ENCODE measurements at places on chromosomes 7 and 10.

DNA sequence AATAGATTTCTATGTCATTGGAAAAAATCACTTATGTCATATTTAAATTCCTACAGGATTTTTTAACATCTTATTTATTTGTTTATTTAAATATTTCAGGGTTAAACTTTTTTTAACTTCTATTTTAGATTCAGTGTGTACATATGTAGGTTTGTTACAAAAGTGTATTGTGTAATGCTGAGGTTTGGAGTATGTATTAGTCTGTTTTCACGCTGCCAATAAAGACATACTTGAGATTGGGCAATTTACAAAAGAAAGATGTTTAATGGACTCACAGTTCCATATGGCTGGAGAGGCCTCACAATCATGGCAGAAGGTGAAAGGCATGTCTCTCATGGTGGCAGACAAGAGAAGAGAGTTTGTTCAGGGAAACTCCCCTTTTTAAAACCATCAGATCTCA is 65.4 kb downstream of the MGAM2 start:
- DNase-seq, result no peak

DNA sequence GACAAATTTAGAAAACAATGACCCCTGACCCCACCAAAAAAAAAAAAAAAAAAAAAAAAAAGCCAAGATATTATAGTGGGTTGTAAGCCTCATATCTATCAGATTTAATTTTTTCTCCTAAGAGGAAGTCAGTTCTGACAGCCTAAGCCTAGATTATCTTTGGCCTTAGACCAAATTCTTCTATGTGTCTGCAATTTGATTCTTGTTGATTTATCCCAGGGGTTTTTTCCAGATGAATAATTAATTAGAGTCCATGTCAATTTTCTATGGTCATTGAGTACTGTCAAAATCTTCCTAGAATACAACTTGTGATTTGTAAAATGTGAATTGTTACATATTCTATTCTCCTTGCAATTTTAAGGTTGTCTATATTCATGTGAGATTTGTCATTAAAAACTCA is 151.6 kb upstream of the CACNA2D1 start:
- DNase-seq, result no peak

DNA sequence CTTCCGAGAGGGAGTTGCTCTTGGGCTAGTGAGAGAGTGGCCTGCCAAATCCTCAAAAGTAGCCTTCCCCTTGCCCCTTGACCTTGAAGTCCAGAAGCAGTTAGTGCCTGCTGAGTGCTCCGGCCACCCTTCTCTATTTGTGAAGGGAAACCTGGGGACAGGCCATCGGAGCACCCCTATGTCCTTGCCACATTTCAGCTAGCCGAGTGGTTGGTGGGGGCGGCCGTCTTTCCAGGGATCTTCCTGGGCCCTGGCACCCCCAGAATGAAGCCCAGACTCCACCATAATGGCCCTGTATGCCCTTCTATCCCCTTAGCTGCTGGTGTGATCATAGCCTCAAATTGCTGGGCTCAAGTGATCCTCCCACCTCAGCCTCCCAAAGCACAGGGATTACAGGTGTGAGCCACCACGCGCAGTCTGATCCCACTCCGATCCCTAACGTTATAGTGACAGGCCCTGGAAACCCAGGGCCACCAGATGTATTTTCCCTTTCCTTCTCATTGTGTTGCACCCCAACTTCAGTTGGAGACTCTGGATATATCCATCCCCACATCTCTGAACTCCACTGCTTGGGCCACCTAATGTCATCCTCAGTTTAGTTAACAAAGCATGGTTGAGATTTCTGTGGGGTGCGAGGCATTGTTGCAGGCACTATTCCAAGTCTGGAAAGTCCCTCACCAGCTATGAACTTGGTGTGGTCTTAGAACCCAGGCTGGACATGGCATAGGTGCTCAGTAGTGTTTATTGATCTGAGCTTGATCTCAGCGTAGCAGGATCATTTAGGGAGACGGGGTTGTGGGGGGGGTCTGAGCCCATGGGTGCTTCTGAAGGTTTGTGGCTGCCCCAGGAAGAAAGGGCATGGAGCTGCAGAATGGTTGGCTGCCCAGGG is 1.6 kb downstream of the TSPAN14 start:
- DNase-seq, result no peak

DNA sequence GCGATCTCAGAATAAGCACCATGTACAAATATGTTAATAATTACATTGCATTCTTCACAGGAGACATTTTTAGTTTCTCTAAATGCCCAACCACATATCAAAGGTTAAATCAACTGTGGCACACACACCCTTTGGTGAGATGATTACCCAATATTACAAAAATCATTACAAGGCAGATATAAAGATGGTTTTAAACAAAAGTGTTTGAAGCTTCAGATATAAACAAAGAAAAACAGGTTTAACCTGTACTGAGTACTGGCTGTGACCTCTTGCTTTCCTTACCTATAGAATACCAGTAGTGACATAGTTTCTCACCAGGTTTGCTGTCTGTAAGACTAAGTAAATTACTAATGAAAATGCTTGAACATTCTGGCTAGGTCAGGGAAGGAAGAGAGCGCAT is 360.0 kb upstream of the IGFBP3 start:
- DNase-seq, result no peak

GRCh38 chr7:105768898-105769507 is 107.4 kb downstream of the ATXN7L1 start:
- no peak for DNase-seq

DNA sequence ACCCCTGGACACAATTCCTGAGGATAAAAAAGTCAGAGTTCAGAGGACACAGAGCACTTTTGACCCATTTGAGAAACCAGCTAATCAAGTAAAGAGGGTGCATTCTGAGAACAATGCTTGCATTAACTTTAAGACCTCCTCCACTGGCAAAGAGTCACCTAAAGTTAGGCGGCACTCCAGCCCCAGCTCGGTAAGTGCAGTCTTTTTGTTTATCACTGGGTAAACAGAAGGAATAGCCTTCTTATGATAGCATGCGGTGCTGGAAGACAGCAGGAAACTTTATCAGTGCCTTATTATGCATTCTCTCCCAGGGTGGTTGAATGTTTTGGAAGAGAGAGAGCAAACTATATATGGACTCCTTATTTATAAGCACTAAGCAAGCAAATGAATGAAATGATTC is 130.5 kb downstream of the CDK14 start:
- no peak for DNase-seq

DNA sequence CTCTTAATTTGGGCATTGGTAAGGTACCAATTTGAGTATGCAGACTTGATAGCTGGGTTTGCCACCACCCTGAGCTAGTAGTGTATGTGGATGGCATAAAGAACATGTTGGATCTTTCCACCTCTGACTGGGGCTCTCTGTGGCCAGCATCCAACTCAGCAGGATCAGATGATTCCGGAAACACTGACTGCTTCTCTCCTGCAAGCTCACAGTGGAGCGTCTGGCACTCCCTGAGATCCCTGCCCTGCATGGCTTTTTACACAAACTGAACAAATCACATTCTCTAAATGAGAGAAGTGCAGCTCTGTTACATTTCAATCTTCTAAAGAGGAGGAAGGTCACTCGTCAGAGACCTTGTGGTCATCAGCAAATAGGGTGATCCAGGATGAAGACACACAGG is 1057.5 kb downstream of the NRG3 start:
- DNase-seq, result no peak

DNA sequence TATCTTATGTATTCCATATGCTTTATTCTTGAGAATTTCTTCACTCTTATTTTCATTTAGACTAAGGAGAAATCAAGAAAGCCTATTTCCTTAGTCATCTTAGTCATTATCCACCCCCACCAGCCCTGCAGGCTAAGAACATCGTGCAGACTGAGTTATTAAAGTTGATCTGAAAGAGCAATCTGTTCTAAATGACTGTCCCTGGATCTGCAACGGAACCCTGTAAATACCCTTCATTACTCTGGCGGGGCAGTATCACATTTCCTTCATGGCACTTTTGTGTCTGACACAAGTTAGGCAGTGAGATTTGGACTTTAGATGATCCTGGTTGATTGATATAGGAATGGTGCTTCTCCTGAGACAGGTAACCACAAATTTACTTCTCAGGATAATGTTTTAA is 3.5 kb upstream of the MYPN start:
- no peak for DNase-seq

DNA sequence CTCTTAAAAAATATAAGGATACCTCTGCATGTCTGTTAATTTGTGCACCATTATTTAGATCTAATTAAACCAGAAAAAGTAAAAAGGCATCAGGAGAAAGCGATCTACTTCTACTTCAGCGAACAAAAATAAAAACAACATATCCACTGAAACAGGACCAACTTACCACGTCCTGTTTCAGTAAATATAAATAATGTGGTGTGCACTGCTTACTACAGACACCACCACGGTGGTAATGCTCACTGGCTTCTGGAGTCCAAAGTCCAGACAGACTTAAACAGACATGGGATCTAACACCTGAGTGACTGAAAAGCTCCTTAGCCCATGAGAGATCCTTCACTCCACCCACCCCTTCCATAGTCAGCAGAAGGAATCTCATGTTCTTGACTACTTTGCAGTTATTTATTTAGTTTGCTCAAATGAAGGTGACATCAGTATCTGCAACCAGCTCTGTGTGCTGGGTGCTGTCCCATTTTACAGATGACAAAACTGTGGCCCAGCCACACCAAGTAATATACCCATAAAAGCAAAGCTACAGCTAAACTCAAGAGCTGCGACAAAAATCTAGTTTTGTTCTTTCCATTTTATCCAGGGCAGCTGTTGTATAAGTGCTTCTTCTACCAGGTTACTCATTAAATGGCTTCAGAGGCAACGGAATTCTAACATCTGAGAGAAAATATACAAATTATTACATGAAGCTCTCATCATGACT is 62.1 kb upstream of the NCAPG2 start:
- no peak for DNase-seq

- DNase-seq, result no peak
Measured at GRCh38 chr7:50824882-50825281, 42.2 kb upstream of the GRB10 start.

DNA sequence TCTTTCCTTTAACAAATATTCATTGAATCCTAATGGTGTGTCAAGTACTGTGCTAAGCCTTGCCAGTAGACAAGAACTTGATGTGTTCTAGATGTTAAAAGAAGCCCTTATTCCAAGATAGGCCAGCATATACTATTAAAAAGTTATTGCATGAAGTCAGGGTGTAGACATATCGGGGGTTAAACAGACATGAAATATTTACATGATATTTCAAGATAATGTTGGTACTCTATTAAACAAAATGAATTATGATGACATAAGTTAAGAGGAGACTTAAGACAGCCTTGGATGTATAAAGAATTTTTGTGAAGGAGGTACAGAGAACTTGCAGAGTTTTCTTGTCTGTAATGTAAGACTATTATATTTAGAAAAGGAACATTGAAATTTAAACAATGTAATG is 44.8 kb downstream of the HDAC9 start:
- no peak for DNase-seq

- no peak for DNase-seq
Measured at GRCh38 chr10:75694790-75695189, 263.4 kb downstream of the LRMDA start.

DNA sequence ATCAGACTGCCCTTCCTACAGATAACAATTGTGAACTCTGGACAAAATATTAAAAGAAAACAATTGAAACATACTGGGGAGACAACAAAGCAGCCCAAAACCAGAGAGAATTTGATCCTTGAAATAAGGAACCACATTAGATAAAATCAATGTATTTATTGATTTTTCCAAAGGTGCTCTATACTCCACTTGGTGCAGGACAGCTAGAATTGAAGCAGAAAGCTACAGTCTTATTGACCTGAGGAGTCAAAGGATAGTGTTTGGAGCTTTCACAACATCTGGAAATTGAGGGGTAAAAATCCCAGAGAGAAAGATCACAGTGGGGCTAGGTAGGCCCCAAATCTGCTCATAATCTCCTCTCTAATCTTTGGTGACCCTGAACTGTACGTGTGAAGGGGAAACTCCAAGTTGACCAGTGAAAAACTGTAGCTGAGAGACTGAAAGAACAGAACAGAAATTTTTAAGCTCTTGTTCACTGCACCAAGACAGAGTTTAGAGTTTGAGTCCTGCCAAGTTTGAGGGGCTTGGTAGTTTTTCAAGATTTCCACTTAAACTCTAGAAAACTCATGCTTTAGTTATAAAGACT is 70.2 kb downstream of the SAMD9 start:
- no peak for DNase-seq

DNA sequence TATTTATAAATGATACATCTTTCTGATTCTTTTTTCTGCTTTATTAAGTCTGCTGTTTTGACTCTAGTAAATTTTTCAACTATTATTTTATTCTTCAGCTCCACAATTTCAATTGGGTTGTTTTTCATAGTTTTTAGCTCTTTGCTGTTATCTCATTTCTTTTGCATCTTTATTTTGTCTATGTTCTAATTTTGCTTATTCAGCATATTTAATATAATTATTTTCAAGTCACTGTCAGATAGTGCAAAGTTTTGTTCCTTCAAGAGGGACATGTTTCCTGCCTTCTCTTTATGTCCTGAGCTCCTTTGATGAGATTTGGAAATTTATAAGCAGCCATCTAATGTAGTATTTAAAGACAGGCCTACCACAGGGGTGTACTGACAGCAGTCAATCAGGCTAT is 131.5 kb upstream of the ZNF722 start:
- no peak for DNase-seq

GRCh38 chr10:6145166-6145987 is 56.5 kb downstream of the RBM17 start:
- DNase-seq, result no peak

DNA sequence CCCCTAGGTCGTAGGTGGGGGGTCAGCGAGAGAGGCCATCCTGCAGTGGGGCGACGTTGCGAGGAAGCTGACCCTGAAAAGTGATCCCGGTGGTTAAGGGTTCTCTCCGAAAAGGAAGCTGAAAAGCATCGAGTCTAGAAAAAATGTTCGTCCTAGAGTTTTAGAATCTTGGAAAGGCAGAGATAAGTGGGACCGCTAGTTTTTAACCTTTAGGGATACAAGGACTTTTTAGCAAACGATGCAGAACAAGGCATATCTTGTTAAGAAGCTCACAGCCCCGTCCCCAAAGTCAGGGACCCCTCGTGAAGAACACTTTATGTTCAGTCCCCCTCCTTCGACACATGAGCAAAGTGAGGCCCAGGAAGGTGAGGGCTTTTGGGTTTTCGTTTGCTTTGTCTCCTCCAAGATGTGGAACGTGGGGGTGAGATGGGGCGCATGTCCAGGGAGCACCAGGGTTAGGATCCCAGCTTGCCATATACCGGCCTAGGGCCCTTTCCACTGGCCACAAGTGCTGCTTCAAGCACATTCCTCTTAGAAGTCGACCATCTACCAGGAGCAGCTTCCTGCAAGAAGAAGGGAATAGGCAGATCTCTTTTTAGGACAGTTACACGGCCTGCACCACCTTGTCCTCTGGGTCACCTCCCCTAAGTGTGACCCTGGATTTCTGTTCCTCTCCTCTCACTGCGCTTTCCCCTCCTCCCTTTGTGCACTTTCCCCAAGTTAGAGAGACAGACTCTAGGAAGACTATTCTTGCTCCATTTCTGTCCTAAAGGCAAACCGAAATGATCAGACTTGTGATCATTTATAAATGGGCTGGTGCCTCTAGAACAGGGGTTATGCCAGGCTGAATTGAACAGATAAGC is 969 bp downstream of the SLC35G1 start:
- DNase-seq, result no peak

All from stimulated activated CD8-positive, alpha-beta memory T cell treated with anti-CD3 and anti-CD28 coated beads, Interleukin-7, amount 100 ng/mL, for 24 hours (primary cell).